Neural crest cell (in vitro differentiated cells): ENCODE measurements at places on chromosomes 1 and 21.

GRCh38 chr1:203055161-203055799 lies 29.0 kb downstream of the PPFIA4 start:
- H3K27ac ChIP-seq, result no peak overlapping the region
- H3K4me1 ChIP-seq, result peaks cover 19% of the 10 kb centered on the region
- H3K27me3 ChIP-seq, result no peaks in the 10 kb centered on the region
- no peaks in the 10 kb centered on the region for H3K36me3 ChIP-seq

- no peaks in the 10 kb centered on the region for H3K36me3 ChIP-seq
- H3K27ac ChIP-seq, result no peak overlapping the region
- no peak for DNase-seq
- no peaks in the 10 kb centered on the region for H3K4me1 ChIP-seq
- no peak overlapping the region for H3K4me3 ChIP-seq
These were observed 299.7 kb downstream of the GRIK1 start for GRCh38 chr21:29640080-29640508.

GRCh38 chr1:30063621-30064280 lies 659.6 kb downstream of the MATN1 start:
- H3K27me3 ChIP-seq, result no peaks in the 10 kb centered on the region
- H3K4me3 ChIP-seq, result no peak overlapping the region
- no peak for DNase-seq
- peaks cover 32% of the 10 kb centered on the region for H3K4me1 ChIP-seq
- H3K27ac ChIP-seq, result peak overlapping the region; percentile 64

- H3K4me3 ChIP-seq, result no peak overlapping the region
- H3K27ac ChIP-seq, result no peak overlapping the region
- peaks cover 4% of the 10 kb centered on the region for H3K36me3 ChIP-seq
- DNase-seq, result no peak
These were observed 157.2 kb upstream of the UBE2U start for GRCh38 chr1:64046243-64046642.

DNA sequence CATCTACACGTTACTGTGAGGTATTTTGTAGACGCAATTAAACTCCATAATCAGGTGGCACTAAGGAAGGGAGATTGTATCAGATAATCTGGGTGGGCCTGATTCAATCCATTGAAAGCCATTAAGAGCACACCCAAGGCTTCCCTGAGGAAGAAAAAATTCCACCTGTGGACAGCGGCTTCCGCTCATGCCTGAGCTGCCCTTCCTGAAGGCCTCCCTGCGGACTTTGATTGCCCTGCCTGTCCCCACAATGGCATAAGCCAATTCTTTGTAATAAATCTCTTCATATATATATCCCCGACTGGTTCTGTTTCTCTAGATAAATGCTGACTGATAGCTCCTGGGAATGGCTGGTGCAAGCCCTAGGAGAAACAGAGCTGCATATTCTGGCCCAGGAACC lies 138.3 kb downstream of the TGFBR3 start:
- H3K27ac ChIP-seq, result no peak overlapping the region
- H3K27me3 ChIP-seq, result no peaks in the 10 kb centered on the region
- H3K4me1 ChIP-seq, result peaks cover 23% of the 10 kb centered on the region
- no peak overlapping the region for H3K4me3 ChIP-seq

DNA sequence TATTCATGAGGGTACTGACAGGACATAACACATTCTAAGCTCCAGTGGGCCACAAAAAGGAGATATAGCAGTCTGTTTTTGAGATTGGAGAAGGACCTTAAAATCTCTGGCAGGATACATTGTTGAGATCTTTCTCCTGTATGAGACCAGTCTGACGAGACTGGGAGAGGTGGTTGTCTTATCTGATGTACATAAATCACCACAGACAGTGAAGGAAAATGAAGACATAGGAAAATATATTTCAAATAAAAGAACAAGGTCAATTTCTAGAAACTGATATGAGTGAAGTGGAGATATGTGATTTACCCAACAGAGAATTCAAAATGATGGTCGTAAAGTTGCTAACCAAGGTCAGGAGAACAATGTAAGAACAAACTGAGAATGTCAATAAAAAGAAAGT lies 21.3 kb upstream of the EGLN1 start:
- DNase-seq, result no peak
- no peak overlapping the region for H3K4me3 ChIP-seq
- H3K4me1 ChIP-seq, result no peaks in the 10 kb centered on the region

GRCh38 chr1:52706941-52707926 lies 9.1 kb upstream of the COA7 start:
- H3K27ac ChIP-seq, result no peak overlapping the region
- no peak overlapping the region for H3K4me3 ChIP-seq
- no peak for DNase-seq
- peaks cover 21% of the 10 kb centered on the region for H3K27me3 ChIP-seq
- no peaks in the 10 kb centered on the region for H3K36me3 ChIP-seq

GRCh38 chr1:66671455-66671854 lies 80.8 kb upstream of the DYNLT5 start:
- H3K27me3 ChIP-seq, result no peaks in the 10 kb centered on the region
- no peak overlapping the region for H3K27ac ChIP-seq
- H3K4me1 ChIP-seq, result no peaks in the 10 kb centered on the region
- DNase-seq, result no peak

GRCh38 chr1:24302209-24302611 lies 16.9 kb upstream of the GRHL3 start:
- no peaks in the 10 kb centered on the region for H3K36me3 ChIP-seq
- no peak for DNase-seq
- H3K27me3 ChIP-seq, result peaks cover 21% of the 10 kb centered on the region
- H3K27ac ChIP-seq, result no peak overlapping the region
- H3K4me1 ChIP-seq, result no peaks in the 10 kb centered on the region
- H3K4me3 ChIP-seq, result no peak overlapping the region

DNA sequence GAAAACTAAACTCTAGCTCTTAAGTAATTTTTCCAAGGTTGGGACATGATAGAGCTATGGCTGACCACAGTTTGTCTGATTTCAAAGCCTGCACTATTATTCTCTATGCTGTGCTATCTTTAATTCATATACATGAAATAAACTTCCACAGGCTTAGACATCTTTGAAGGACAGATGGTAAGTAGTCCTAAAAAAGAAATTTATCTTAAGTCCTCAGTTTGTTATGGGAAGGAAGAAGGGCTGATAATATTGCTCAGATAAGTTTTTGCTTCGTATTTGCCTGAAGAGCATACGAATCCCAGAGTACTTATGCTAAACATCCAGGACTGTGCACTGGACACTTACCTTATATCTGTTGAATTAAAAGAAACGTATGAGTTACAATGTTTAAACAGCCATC lies 39.6 kb downstream of the VCAM1 start:
- H3K27ac ChIP-seq, result peak overlapping the region; percentile 48
- DNase-seq, result no peak
- H3K4me3 ChIP-seq, result no peak overlapping the region
- H3K27me3 ChIP-seq, result no peaks in the 10 kb centered on the region

DNA sequence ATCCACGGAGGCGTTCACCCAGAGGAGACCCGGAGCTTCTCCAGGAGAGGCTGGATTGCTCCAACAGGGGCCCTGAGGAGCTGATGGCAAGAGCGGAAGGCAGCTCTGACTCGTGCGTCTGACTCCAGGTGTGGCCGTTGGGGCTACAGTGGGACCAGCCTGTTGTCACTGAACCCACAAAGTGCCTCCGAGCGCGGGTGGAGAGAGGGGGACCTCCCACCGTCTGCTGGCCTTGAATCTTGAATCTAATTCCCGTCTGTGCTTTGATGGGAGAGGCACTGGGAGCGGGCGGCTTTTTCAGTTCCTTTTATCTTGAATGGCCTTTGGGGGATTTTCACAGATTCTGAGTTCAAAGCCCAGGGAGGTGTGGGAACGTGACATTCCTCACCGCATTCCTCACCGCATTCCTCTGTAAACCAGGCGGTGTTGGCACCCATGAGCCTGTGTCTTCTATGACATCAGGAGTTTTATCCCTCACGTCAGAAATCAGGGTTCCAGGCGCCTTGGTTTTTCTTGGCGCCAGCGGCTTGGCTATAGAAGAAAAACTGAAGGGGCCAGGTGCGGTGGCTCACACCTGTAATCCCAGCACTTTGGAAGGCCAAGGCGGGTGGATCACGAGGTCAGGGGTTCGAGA lies 39.2 kb upstream of the COL18A1 start:
- peaks cover 33% of the 10 kb centered on the region for H3K27me3 ChIP-seq
- no peaks in the 10 kb centered on the region for H3K36me3 ChIP-seq
- H3K27ac ChIP-seq, result no peak overlapping the region
- H3K4me1 ChIP-seq, result peaks cover 15% of the 10 kb centered on the region
- DNase-seq, result no peak

DNA sequence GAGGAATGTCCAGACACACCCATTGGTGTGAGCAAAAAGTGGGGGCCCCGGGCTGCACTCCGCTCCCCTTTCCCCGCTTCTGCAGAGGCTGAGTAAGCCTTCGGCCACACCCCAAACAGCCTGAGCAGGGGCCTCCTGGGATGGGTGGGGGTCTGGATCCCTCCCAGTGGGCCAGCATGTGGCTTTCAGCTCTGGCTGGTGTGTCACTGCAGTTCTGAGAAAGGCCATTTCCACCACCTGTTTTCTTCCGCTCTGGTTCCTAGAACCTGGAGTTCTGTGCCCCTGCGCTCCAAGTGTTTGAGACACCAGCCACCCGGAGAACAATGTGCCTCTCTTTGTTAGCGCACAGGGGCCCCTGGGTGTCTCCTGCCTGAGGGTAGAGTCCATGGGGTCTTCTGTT lies 30.9 kb downstream of the SLC37A1 start:
- no peak overlapping the region for H3K4me3 ChIP-seq
- H3K27ac ChIP-seq, result peak overlapping the region; percentile 38
- peaks cover 5% of the 10 kb centered on the region for H3K4me1 ChIP-seq
- H3K36me3 ChIP-seq, result no peaks in the 10 kb centered on the region
- no peaks in the 10 kb centered on the region for H3K27me3 ChIP-seq
- DNase-seq, result no peak

DNA sequence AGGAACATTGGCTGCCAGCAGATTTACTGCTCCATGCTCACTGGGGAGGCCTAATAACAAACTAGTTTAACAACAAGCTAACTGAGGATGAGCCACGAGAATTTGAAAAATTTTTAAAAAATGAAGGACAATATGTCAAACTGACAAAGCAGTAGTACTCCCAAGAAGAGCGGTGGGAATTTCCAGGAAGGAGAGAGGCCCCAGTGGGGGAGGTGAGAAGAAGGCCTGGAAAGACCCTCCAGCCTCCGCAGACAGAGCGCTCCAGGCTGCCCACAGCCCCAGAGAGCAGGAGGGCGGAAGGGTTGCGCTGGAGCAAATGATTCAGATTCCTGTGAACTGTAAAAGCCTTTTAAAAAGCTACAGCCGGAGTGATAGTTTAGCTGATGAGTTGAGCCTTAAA lies 78.5 kb downstream of the SIPA1L2 start:
- no peak for DNase-seq
- H3K27me3 ChIP-seq, result no peaks in the 10 kb centered on the region
- no peak overlapping the region for H3K27ac ChIP-seq
- H3K4me1 ChIP-seq, result peaks cover 65% of the 10 kb centered on the region
- H3K36me3 ChIP-seq, result peaks cover 3% of the 10 kb centered on the region

DNA sequence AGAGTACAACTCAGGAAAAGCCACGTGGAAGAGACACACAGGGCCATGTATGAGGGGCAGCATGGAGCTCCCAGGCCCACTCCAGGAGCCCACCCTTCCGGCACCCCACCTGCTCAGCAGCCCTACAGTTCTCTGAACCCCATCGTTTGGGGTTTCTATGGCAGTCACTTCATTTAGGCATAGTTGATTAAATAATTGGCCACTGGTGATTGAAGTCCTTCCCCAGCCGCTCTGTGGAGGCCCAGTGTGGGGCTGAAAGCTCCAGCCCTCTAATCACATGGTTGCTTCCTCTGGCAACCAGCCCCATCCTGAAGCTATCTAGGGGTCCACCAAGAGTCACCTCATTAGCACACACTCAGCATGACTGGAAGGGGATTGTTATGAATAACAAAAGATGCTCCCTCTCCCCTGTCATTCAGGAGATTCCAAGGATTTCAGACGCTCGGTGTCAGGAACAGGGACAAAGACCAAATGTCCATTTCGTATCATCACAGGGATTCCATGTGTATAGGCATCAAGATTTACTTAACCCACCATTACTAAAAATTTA lies 12.2 kb upstream of the S100A7A start:
- no peak overlapping the region for H3K27ac ChIP-seq
- no peak for DNase-seq
- peaks cover 50% of the 10 kb centered on the region for H3K27me3 ChIP-seq
- no peaks in the 10 kb centered on the region for H3K36me3 ChIP-seq

DNA sequence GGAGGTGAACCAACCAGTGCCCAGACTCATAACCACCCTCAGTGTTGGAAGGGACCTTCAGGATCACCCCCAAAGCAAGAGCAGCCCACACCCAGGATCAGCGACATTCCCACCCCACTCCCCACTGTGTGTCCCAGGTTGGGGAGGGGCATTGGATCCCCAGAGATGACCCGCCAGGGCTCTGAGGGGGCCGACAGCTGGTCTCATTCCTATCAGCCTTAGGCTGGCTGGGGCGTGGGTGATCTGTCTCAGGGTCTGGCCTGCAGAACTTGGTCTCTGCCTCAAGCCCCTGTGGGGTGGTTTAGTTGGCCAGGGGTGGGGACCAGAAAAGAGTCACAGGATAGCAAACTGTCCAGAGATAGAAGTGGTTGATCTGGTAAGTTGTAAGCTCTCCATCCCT lies 7.8 kb upstream of the BSND start:
- peaks cover 28% of the 10 kb centered on the region for H3K27me3 ChIP-seq
- H3K36me3 ChIP-seq, result no peaks in the 10 kb centered on the region
- peaks cover 10% of the 10 kb centered on the region for H3K4me1 ChIP-seq
- H3K27ac ChIP-seq, result no peak overlapping the region
- no peak for DNase-seq

DNA sequence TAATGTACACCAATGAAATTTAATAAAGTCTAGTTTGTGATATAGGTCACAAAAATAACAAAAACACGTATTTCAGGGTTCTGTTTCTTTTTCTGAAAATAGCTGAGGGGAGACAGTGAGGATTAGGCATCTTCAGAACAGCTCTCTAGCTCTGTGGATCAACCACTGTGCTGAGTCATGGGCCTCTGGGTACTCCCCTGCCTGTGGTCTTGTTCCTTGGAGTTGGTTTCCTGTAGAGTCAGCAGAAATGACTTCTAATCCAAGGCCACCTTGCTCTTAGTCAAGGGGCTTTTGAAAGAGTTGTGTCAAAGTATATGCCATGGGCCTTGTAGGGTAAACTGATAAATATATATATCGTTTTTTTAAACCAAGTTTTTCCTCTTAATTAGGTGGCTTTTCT lies 141.8 kb upstream of the ZRANB2 start:
- peaks cover 3% of the 10 kb centered on the region for H3K27me3 ChIP-seq
- no peak overlapping the region for H3K27ac ChIP-seq
- H3K36me3 ChIP-seq, result no peaks in the 10 kb centered on the region
- H3K4me1 ChIP-seq, result no peaks in the 10 kb centered on the region
- no peak overlapping the region for H3K4me3 ChIP-seq

- peaks cover 29% of the 10 kb centered on the region for H3K36me3 ChIP-seq
- H3K4me3 ChIP-seq, result no peak overlapping the region
- H3K4me1 ChIP-seq, result no peaks in the 10 kb centered on the region
- H3K27me3 ChIP-seq, result no peaks in the 10 kb centered on the region
- H3K27ac ChIP-seq, result no peak overlapping the region
These were observed 31.9 kb downstream of the MTARC1 start for GRCh38 chr1:220818421-220819173.

- peak overlapping the region; percentile 95 for H3K4me3 ChIP-seq
- H3K27ac ChIP-seq, result no peak overlapping the region
- H3K4me1 ChIP-seq, result peaks cover 73% of the 10 kb centered on the region
- peaks cover 6% of the 10 kb centered on the region for H3K36me3 ChIP-seq
These were observed 2.9 kb downstream of the VANGL2 start for GRCh38 chr1:160403244-160403643.

- DNase-seq, result no peak
- H3K4me1 ChIP-seq, result peaks cover 4% of the 10 kb centered on the region
- no peak overlapping the region for H3K27ac ChIP-seq
- peaks cover 7% of the 10 kb centered on the region for H3K27me3 ChIP-seq
These were observed 21.1 kb upstream of the H3-3A start for GRCh38 chr1:226041419-226041818.

- H3K4me3 ChIP-seq, result no peak overlapping the region
- peak; percentile 47 for DNase-seq
- peaks cover 4% of the 10 kb centered on the region for H3K4me1 ChIP-seq
These were observed 7.1 kb upstream of the TPM3 start for GRCh38 chr1:154198756-154199562.
